Stimulated activated CD4-positive, alpha-beta T cell treated with anti-CD3 and anti-CD28 coated beads, Interleukin-1b, Interleukin-23, amount 100 ng/mL, for 1 hour (primary cell): ENCODE measurements at places on chromosomes 4 and X.

DNA sequence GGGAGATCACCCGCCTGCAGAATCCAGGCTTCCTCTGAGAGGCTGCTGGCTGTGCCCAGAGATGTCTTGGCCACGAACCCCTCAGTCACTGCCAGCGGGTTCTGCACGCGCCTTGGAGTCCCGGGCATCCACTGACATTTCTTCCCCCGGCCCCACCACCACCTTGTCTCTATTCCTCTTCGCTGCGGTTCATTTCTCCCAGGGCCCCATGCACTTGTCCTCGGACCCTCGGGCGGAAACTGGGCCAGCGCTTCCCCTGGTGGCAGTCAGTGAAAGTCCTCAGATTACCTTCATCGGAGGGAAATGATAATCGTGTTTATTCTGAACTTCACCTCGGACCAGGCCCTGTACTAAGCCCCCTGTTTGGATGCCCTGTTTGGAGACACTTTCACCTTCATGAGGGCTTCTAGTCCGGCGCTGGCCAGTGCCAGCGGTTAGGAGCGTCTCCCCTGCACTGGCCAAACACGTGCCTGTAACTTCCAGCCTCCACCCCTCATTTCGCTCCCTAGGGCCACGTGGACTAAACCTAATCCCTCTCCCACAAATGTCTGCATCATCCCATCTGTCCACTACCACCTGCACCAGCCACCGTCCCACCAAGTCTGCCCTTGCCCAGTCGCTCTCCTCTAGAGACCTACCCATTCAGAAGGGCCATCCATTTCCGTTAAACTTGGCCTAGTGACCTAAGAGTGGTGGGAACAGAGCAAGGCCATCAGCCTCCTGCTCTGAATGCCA, 82.0 kb downstream of the DCTD start:
- no peak for DNase-seq

DNA sequence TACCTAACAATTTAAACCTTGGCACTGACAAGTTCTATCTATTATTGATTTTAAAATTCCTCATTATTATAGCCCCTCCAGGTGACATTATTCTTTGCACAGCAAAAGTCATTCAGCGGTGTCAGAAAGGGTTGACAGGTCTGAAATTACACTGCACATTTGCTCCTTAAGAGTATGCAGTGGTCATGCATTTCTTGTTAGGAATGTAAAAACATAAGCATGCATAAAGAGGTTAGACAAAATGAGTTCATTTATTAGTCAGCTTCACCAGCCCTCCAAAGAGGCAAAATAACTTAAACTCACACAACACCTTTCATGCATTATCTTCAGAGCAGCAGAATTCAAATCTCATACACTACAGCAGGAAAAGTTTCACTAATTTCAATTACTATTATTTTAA, 158.8 kb downstream of the HNRNPD start:
- DNase-seq: no peak

DNA sequence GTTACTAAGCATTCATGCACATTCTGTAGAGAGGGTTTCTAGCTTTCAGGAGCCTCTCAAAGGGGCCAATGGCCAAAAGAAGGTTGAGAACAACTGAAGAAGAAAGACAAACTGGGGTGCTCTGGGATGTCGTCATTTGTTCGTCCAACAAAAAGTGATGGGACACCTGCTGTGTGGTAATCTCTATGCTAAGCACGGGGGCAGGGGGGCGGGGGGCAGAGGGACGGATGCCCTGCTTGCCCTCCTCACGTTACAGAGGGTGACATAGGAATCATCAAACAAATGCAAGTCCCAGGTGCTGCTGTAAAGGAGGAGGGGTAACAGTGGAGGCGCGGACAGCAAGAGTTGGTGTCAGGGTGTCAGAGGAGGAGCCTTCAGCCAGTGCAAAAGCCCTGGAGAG, 12.8 kb upstream of the CRMP1 start:
- DNase-seq: no peak

GRCh38 chr4:145722561-145722960, 42.6 kb downstream of the C4orf51 start:
- DNase-seq: no peak

- no peak for DNase-seq
Observed at GRCh38 chrX:38256019-38256418, 35.3 kb upstream of the SRPX start.

DNA sequence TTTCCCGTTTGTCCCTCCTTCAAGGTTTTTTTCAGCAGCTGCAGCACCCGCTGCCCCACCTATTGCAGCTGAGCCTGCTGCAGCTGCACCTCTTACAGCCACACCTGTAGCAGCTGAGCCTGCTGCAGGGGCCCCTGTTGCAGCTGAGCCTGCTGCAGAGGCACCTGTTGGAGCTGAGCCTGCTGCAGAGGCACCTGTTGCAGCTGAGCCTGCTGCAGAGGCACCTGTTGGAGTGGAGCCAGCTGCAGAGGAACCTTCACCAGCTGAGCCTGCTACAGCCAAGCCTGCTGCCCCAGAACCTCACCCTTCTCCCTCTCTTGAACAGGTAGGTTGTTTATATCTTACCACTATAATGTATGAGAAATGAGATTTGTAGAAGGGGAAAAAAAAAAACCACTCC, 4.5 kb downstream of the PRR27 start:
- DNase-seq: no peak

GRCh38 chrX:47129899-47130358, 14.6 kb downstream of the NDUFB11 start:
- no peak for DNase-seq

DNA sequence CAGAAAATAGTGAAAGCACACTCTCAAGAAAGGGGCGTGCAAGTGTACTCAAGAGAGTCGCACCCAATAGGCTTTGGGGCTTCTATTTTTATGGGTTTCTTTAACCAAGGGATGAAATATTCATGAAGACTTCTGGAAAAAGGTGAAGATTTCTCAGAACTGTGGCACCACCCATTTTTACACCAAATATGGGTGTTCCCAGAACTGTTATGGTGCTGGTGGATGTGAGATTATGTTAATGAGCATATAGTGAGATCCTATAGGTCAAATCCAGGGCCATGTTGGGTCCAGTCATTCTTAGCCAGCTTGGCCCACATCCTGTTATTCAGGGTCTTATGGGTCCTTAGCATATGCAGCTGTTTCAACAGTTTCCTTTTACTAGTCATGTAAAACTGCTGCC, 61.0 kb upstream of the SMIM10 start:
- DNase-seq: no peak

DNA sequence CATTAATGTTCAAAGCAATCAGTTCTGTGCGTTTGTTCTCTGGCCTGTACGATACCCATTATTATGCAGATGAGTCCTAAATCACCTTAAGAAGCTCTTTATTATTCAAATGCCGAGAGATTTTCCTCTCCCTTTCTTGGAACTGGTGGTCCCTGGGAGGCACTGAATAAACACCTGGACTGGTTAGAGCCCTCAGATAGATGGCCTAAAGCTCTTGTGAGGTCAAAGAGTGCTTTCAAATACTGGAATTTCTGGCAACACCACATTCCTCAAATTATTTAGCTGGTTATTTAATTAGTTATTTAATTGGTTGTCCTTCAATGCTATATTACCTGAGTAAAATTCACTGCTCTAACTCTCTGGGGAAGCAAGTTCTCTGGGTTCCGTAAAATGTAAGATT, 3.0 kb downstream of the ARHGEF38 start:
- no peak for DNase-seq
